Activated CD8-positive, alpha-beta memory T cell treated with anti-CD3 and anti-CD28 coated beads for 48 hours (primary cell): ENCODE measurements at places on chromosomes 1 and 21.

DNA sequence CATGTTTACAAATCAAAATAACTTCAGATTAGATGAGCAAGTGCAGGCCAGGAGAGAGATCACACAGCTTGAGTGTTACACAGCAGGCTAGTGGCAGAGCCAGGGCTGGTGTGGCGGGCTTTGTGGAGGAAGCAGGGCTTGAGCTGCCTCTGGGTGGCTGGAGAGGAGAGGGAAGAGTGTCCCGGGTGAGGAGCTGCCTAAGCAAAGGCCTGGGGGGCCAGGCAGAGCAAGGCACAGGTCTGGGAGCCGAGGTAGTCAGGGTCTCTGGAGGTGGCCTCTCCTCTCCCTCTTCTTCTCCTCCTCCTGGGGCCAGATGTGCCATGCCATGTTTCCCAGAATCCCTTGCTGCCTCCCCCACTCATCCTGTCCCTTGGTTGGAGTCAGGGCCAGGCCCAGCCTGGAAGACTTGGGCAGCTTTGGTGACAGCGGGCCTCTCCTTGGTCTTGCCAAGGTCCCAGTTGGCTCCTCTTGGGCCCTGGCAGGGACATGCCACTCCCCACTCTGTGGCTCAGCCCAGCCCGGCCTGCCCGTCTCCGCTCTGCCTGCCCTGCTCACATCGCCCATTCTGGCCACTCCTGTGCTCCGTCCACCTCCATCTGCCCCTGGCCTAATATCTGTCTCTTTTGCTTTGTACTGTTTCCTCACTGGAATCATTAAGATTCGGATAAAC, 70.3 kb downstream of the PTPRU start:
- DNase-seq, result no peak

- DNase-seq, result peak; percentile 4
Observed at GRCh38 chr1:36924282-36924811, 110.0 kb downstream of the GRIK3 start.

- DNase-seq, result no peak
Observed at GRCh38 chr1:10681296-10682107, 114.9 kb downstream of the CASZ1 start.

- DNase-seq, result no peak
Observed at GRCh38 chr1:41342774-41343355, 18.4 kb upstream of the FOXO6 start.

GRCh38 chr1:7611421-7612010, 159.6 kb upstream of the VAMP3 start:
- DNase-seq, result no peak

- no peak for DNase-seq
Observed at GRCh38 chr1:206847946-206848345, 17.5 kb upstream of the IL20 start.

- no peak for DNase-seq
Observed at GRCh38 chr1:29280409-29281131, 44.2 kb downstream of the PTPRU start.
